CD4-positive, alpha-beta T cell treated with Interferon alpha-2 for 1 hour (primary cell): ENCODE measurements at places on chromosomes 4 and X.

GRCh38 chrX:47247206-47247998 is 14.6 kb downstream of the USP11 start:
- no peak for DNase-seq

DNA sequence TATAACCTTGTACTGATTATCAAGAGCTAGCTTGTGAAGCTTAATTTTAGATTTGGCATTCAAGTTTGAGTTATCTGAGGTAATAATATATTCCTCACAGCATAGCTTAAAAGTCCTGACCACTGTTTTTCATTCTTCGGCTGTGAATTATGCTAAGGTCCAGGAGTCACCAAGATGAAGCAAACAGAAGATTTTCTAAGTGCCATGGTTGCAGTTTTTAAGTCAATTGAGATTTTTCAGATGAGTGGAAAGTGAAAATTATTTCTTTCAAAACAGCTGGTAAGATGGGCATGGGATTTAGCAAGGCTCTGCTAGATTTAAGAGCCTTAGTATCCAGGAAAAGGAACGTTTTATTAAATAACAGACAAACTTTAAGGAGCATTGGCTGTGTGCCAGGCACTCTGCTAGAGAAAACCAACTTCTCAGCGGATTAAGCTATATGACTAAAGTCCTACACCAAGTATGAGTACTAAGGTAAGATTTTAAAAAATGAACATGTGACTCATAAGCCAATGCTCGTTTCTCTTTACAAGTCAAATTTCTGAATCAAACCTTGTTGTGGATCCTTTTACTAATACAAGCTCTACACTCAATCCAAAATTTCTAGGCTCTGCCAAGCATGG is 149.9 kb upstream of the IL15 start:
- no peak for DNase-seq

- peak; percentile 70 for DNase-seq
These were observed 130.3 kb downstream of the DIPK2B start for GRCh38 chrX:45070116-45071007.

DNA sequence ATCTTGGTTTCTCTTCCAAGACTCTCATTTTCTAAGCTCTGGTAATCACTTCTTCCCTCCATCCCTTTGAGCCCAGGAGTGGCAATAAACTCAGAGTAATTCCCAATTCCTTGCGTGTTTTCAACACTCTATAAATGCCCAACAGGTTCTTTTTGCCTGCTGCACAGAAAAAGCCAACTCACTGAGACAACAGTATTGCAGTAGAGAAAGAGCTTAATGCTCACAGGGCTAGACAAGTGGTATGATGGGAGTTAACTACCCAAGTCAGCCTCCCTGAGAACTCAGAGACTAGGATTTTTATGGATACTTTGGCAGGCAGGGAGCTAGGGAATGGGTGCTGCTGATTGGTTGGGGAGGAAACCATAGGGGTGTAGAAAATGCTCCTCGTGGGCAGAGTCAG is 103.4 kb downstream of the MTNR1A start:
- no peak for DNase-seq

DNA sequence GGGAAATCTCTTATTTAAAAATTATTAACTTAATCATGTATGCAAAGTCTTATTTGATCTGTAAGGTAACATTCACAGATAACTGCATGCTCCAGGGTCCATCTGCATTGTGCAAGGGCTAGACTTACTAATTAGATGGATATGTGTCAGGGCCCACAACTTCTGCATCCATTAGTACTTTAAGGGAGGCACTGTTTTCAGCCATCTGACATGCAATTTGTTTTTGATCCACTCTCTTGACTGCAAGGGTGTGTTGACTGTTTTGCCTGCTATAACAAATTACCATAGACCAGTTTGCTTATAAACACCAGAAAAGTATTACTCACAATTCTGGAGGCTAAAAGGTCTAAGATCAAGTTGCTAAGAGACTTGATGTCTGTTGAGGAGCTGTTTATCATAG is 542.1 kb upstream of the HS3ST1 start:
- DNase-seq, result no peak

- DNase-seq, result no peak
These were observed 935.2 kb downstream of the PCDH7 start for GRCh38 chr4:31655328-31655727.

- no peak for DNase-seq
These were observed 5.5 kb upstream of the FAM47E start for GRCh38 chr4:76246025-76246424.

DNA sequence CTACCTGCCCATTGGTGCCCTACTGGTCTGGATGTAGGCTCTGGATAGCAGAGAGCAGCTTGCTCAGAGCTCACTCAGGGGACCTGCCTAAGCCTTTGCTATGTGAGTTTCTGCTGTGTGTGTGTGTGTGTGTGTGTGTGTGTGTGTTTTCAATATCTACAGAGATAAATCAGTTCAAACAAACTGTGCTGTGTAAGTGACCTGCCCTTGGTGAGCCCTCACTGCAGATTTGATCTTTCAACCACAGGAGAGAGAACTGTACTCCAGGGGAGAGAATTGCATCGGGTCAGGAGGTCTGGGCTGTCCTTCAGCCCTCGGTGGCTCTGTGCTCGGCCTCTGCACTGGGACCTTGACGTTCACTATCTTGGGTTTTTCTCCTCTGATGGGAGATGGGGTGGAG is 35.0 kb upstream of the CDKN2AIP start:
- DNase-seq, result no peak

- DNase-seq, result no peak
These were observed 2017.6 kb upstream of the IGFBP7 start for GRCh38 chr4:59127743-59128142.

DNA sequence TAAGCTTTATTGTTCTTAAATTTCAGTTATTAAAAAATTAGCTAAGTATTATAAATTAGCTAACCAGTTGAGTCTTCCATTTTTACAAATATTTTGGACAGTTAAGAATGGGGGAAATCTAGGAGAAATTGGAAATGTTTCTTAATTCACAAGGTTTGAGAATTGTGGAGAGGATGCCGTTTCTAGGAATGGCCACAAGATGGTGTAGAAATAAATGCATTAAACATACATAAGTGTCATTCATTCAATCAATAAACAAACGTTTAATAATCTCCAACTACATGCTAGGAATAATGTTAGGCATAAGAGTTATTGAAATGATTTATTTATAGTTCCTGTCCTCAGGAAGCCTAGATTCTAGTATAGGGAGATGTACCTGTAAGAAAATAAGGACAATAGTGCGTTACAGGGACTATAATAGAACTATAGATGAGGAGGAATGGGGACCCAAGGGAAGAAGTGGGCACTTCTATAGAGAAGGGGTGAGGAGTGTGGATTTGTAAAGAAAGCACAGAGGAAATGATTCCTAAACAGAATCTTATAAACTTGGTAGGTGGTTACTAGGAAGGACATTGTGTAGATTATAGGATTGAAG is 195.7 kb upstream of the ANK2 start:
- DNase-seq, result no peak

GRCh38 chr4:78155616-78156105 is 98.5 kb downstream of the FRAS1 start:
- DNase-seq, result no peak

DNA sequence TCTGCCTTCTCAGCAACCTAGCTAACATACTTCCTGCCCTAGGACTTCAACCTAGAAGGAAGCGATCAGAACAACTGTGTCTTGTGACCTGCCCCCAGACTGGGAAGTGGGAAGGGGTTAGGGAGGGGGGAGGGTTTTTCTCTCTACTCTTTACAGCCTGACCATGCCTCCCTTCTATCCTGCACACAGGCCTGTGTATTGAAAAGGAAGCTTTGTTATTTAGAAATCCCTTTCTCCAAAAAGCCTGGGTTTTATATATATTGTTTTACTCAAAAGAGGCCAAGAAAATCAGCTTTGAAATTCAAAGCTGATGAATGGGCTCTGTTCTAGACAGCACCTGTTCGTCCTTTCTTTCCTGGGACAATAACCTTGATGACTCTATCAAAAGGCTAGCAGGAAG is 35.2 kb upstream of the SMS start:
- DNase-seq, result no peak

- no peak for DNase-seq
These were observed 1310.3 kb downstream of the RPA4 start for GRCh38 chrX:98194036-98194435.

GRCh38 chr4:149723065-149723464 is 92.6 kb downstream of the IQCM start:
- no peak for DNase-seq

DNA sequence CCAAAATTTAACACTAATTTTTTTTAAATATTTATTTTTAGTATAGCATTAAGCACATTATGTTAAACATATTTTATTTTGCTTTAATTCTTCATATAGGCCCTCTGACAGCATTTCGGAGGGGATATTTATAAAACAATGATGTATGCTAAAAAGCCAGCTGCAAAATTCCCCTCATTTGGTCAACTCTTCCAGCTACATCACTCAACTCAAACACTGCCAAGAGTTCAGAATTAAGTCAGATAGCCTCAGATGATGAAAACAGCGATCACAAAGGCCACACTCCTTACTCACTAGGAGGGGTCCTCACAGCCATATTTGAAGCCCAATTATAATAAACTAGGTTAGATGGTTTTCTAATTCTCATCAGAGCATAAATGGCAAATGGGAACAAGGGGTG is 146.6 kb downstream of the ADAMTS3 start:
- DNase-seq, result no peak
